ENCODE measurements at places on chromosomes 7 and 10. TPM values are rescaled to one million over a fixed set of nuclear protein-coding genes. Genes with fewer than 3 reads are reported as not detected.

PTPRN2 gene
- total RNA-seq, result 7.9 TPM

AKR1C1 gene
- 2.3 TPM for total RNA-seq

GPRIN2 gene
- total RNA-seq, result not detected

BBIP1 gene
- 20.7 TPM for total RNA-seq

DNA sequence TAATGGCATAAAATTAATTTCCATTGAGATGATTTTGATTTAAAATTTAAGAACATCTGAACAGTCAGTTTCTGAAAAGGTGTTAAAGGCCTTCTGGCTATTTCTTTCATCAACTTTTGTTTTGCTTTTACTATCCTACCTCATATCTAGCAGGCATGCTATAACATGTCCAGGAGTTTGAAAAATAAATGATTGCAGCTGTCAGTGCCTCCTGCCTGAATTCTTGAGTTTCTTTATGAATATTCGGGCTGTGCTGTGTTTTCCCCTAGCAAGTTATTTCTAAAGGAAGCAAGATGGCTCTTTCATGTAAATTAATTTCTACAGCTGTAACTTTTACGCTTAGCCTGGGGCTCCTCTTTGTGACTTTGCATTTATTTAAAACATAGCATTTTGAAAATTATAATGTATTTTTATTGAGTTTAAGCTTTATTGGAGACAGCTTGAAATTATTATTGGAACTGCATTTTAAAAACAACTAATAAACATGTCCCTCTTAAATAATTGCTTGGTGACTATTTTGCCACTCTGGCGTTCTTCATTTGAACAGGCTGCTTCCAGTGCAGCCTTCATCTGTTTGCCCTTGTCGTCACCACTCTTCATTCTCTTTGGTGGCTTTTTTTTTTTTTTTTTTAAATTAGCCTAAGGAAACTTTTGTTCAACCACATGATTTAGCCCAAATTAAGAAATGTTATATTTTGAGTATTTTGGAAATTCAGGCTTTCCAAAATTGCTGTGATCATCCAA, 1083.4 kb upstream of the LRRN3 start:
- H3K4me3 ChIP-seq, result no peak overlapping the region
- no peaks in the 10 kb centered on the region for H3K27me3 ChIP-seq
- no peaks in the 10 kb centered on the region for H3K4me1 ChIP-seq

- H3K27me3 ChIP-seq, result no peaks in the 10 kb centered on the region
- H3K36me3 ChIP-seq, result no peaks in the 10 kb centered on the region
- H3K4me1 ChIP-seq, result peaks cover 2% of the 10 kb centered on the region
- no peak for DNase-seq
- H3K4me3 ChIP-seq, result no peak overlapping the region
These were observed 11.5 kb downstream of the RGS10 start for GRCh38 chr10:119531067-119531466.

DNA sequence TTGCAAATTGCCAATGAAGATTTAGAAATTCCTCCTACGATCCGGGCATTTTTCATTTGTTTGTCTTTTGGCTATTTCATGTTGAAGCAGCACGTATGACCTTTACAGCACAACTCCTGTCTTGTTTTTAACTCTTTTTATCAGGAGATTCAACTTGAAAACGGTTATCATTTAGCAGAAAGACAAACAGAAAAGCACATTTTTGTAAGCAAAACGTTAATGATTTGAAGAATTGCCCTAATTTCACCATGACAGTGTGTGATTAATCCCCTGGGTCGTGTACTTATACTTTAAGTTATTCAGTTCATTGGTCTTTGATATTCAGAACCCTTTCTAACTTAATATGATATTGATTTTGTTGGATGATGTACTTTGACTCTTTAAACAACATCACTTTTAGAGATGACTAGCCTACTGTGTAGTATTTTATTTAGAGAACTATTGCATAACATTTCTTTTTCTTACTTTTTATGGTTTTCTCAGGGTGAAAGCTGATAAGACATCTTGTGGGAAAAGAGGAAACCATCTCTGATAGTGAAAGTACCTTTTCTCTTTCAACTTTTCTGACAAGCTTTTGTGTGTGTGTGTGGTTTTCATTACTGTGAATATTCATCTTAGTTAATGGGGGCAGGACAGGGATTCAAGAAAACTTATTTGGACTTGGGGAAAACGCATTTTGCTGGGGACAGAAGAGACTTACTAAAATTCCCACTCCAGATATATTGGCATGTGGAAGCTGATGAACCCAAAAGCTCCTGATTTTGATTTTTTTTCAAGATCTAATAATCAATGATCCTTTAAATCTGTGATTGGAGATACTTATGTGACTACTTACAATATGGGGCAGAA, 8.1 kb downstream of the HHEX start:
- H3K27ac ChIP-seq, result peak overlapping the region; percentile 36
- peaks cover 38% of the 10 kb centered on the region for H3K36me3 ChIP-seq
- H3K4me3 ChIP-seq, result no peak overlapping the region
- no peaks in the 10 kb centered on the region for H3K27me3 ChIP-seq

DNA sequence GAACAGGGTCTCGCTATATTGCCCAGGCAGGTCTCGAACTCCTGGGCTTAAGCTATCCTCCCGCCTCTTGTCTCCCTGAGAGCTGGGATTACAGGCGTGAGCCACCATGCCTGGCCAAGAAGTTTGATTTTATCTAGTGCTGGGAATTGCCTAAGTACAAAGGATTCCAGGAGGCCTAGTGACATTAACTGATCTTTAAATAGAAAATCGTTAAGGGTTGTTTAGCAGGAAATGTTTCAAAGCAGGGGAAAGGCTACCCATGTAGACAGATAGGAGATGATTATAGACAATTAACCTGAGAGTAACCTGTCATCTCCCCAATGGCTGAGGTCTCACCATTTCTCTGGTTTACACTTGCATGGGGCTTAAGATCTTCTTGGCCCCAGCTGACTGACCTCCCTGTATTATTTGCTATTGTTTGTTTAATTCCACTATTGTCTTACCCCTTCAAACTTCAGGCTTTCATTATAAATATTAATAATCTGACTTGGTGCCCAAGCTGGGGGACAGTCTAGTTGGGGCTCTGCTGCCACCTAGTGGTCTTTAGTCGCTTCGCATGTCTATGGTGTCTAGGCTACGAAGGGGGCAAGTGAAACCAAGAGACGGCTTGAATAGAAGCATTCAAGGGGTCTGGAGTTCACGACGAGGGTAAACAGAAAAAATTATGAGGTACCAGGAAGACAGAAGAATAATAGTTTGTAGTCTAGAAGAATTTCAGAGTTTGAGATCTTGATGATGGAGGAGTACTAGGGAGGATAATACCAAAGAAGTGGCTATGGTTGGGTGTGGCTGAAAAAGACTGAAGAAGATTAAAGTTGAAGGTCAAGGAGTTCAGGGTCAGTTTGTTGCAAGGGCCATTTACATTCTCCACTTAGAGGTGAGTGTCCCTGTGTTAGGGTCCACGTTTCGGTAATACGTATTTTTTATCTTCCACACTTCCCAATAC, 40.4 kb upstream of the BPGM start:
- peaks cover 3% of the 10 kb centered on the region for H3K27me3 ChIP-seq
- no peak overlapping the region for H3K4me3 ChIP-seq
- no peaks in the 10 kb centered on the region for H3K36me3 ChIP-seq
- peaks cover 6% of the 10 kb centered on the region for H3K4me1 ChIP-seq

GRCh38 chr10:116868722-116869121, 19.4 kb downstream of the ENO4 start:
- H3K27ac ChIP-seq, result no peak overlapping the region
- H3K4me3 ChIP-seq, result no peak overlapping the region
- H3K4me1 ChIP-seq, result no peaks in the 10 kb centered on the region
- H3K36me3 ChIP-seq, result no peaks in the 10 kb centered on the region

GRCh38 chr10:75035975-75036708, 75.3 kb upstream of the SAMD8 start:
- no peaks in the 10 kb centered on the region for H3K27me3 ChIP-seq
- no peak overlapping the region for H3K4me3 ChIP-seq
- H3K27ac ChIP-seq, result no peak overlapping the region
- H3K36me3 ChIP-seq, result no peaks in the 10 kb centered on the region
- H3K4me1 ChIP-seq, result no peaks in the 10 kb centered on the region
- no peak for DNase-seq

DNA sequence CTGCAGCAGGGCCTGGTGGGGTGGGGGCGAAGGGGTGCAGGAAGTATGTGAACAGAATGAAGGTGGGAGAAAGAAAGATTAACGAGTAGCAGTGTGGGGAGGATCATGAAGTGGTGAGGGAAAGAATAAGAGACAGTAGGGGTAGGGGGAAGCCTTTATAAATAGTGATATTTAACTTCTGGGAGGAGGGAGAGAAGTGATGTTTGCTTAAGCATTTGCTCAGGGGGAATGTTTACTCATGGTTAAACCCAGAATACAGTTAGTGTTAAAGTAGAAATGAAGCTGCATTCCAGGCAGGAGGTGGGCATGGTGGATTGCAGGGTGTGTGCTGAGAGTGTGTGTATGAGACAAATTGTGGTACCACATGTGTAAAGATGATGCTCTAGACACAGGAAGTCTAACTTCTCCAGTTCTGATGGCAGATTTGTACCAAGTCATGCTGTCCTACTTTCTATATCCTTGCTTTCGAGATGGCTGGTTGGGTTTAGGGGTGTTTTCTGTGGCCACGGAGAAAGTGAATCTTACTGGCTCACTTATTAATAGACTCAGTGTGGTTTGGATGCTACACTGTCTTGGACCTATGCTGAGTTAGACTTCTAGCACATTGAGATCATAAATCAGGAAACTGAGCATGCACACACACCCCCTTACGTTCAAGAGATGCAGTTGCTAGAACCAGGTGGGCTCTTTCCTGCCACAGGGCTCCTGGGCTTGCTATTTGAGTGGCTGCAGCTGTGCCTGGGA, 10.6 kb upstream of the DNMBP start:
- peaks cover 4% of the 10 kb centered on the region for H3K4me1 ChIP-seq
- H3K27ac ChIP-seq, result no peak overlapping the region
- H3K36me3 ChIP-seq, result no peaks in the 10 kb centered on the region

DNA sequence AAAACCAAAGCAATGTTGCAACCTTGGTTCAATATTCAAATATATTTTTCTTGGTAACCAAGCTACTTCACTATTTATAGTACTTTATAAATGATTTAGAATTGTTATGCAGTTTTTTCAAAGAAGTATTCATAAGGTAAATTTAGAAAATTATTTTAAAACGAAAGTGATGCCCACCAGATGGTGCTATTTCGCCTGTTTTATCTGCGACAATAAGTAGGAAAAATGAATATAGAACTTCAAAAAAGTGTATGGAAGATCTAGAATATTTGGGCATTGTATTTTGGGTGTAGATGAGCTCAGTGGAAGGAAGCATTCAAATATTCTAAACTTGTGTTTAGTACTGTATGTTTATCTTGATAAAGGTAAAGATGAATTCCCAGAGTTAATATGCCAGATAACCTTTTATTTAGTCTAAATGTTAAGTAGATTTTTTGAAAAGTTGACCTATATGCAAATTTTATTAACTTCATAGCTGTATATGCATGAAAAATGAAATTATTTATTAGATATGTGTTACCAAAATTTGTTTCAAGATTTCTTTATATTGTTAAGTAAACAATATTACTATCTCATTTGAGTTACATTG, 93.2 kb downstream of the ADK start:
- H3K27ac ChIP-seq, result no peak overlapping the region
- no peaks in the 10 kb centered on the region for H3K27me3 ChIP-seq
- H3K4me1 ChIP-seq, result no peaks in the 10 kb centered on the region
- no peak overlapping the region for H3K4me3 ChIP-seq

- DNase-seq, result no peak
- peak overlapping the region; percentile 50 for H3K27ac ChIP-seq
- no peak overlapping the region for H3K4me3 ChIP-seq
- no peaks in the 10 kb centered on the region for H3K36me3 ChIP-seq
- H3K4me1 ChIP-seq, result no peaks in the 10 kb centered on the region
These were observed 43.8 kb downstream of the SH2D4B start for GRCh38 chr10:80581469-80581835.

- DNase-seq, result no peak
- H3K27me3 ChIP-seq, result no peaks in the 10 kb centered on the region
- no peak overlapping the region for H3K4me3 ChIP-seq
- H3K4me1 ChIP-seq, result no peaks in the 10 kb centered on the region
- no peaks in the 10 kb centered on the region for H3K36me3 ChIP-seq
These were observed 13.2 kb upstream of the NMT2 start for GRCh38 chr10:15181576-15182156.

DNA sequence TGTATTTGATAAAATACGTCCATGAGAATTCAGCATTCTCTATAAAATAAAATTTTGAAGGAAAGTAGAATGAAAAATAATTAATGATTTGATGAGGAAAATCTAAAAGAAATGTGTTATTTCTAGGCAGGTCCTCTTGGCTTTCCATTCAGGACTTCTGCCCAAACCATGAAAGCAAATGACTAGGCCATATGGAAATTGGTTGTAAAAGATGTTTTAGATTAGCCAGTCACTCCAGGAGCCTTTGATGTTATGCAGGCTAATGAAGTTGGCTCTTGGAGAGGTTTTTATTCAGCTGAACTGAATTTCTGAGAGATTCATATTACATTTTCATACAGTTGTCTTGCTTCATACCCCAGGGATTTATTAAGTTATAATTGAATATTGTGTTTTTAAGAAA, 452.8 kb downstream of the SDK1 start:
- no peak for DNase-seq
- no peaks in the 10 kb centered on the region for H3K27me3 ChIP-seq
- no peak overlapping the region for H3K4me3 ChIP-seq
- H3K36me3 ChIP-seq, result no peaks in the 10 kb centered on the region
- H3K4me1 ChIP-seq, result no peaks in the 10 kb centered on the region

DNA sequence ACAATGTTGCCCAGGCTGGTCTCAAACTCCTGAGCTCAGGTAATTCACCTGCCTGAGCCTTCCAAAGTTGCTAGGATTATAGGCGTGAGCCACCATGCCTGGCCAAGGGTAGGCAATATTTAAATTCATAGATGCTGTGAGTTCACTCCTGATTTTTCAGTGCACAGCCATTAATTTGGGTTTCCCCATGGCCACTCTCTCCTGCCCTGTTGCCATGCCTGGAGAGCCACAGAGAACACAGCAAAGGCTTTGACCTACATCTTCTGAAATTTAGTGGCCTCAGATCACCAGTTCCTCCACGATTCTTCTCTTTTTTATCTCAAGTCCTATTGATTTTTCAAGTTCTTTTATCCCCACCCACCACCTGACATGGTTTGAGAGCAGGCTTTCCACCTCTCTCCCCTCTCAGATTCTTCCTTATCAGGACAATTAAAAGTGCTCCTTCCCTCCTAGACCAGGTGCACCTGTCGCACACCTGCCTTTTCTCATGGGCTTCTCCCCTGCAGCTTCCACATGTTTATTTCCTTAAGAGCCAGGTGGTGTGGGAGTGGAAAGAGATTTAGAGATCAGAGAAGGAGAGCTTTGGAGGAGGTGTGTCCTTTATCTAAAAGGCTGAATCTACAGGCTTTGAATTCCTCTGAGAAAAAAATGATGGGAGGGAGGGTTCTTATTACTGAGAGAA, 123.8 kb downstream of the ADRA2A start:
- H3K27ac ChIP-seq, result no peak overlapping the region
- H3K4me3 ChIP-seq, result no peak overlapping the region
- no peak for DNase-seq
- H3K36me3 ChIP-seq, result no peaks in the 10 kb centered on the region
- no peaks in the 10 kb centered on the region for H3K4me1 ChIP-seq

GRCh38 chr10:128367807-128368206, 241.6 kb upstream of the MKI67 start:
- no peak overlapping the region for H3K4me3 ChIP-seq
- no peaks in the 10 kb centered on the region for H3K4me1 ChIP-seq
- no peak for DNase-seq
- no peak overlapping the region for H3K27ac ChIP-seq
- H3K36me3 ChIP-seq, result no peaks in the 10 kb centered on the region
- H3K27me3 ChIP-seq, result no peaks in the 10 kb centered on the region

Data from spleen (tissue), 13 donors.